NCI-H1048 (cell line): ENCODE measurements at places on chromosomes 12 and 14.

DNA sequence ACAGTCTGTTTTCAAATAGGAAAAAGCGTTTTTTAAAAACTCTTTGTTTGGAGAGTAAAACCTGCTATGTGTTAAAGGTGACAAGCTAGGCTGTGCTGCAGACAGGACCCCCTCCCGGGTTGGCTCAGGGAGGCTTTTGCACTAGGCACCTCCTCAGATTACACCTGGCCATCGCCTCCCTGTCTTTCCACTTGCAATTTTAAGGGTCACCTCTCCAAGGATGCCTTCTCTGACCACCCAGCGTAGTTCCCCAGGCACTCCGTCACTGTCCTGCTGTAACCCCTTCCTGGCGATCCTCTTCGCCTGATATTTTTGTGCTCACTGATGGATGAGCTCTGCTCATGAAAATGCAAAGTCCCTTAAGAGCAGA lies 80.7 kb downstream of the NTF3 start:
- DNase-seq, result no peak

DNA sequence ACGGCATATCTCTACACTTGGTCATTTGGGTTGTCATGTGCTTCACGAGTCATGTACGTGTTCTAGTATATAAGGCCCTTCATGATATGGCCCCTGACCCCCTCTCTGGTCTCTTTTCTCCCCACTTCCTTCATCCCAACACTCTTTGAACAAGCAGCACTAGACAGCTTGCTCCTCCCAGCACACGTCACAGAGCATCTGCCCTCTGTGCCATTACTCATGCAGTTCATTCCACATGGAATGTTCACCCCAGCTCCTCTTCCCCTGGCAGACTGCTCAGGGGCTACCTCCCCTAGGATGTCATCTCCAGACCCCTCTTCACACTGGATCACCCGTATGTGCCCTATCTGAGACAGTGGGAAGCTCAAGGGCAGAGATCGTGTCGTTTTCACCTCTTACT lies 14.1 kb upstream of the LRP1-AS start:
- no peak for DNase-seq

- DNase-seq, result no peak
Measured at GRCh38 chr12:74980510-74980909, 229.1 kb downstream of the KCNC2 start.

DNA sequence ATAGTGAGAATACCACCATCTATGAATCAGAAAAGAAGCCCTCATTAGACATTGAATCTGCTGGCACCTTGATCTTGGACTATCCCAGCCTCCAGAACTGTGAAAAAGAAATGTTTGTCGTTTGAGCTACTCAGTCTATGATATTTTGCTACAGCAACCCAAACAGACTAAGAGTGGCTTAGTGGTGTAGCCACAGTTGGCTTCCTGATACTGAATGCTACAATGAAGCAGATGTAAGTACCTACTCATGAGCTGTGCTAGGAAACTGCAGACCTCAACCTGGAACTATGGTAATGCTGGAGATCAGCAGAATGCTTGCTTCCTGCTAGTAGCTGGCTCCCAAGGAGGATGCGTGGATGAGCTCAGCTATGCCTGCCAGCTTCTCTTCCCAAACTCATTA lies 268.6 kb upstream of the CRY1 start:
- no peak for DNase-seq

DNA sequence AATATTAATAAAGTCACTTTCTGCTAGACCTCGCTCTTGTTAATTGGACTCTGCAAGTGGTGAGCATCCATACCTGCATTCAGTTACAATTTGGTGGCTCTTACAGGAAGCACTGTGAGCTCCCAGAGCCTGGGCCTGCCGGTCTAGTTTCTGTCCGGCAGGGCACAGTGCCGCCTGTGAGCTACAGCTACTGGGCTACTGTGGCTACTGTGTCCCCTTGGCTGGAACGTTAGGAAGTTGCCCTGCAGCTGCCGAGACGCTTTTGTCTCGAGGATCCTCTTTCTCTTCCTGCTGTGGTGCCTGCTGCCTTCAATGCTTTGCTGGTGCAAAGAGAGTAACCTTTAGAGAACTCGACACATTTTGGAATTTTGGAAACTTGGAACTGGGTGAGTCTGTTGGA lies 44.6 kb upstream of the PTGDR start:
- no peak for DNase-seq

GRCh38 chr12:4223273-4223845 lies 50.2 kb upstream of the CCND2 start:
- DNase-seq, result no peak

- no peak for DNase-seq
Measured at GRCh38 chr12:53551889-53552291, 44.6 kb upstream of the NPFF start.

DNA sequence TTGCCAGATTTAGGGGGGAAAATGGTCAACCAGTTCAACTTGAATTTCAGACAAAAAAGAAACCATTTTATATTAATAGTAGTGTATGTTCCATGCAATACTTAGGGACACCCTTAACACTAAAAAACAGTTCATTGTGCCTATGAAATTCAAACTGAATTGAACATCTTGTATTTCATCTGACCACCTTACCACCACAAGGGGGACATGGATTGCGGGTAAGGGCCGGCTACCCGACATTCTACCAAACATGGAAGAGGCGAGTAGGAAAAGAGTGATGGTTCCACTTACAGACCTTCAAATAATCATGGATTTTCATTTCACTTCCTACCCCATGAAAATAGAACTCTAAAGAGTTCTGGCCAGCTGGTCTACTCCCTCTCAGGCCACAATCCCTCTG lies 10.3 kb upstream of the STK38L start:
- DNase-seq, result no peak

GRCh38 chr14:104041430-104042104 lies 43.9 kb upstream of the ASPG start:
- DNase-seq, result no peak

GRCh38 chr14:102663440-102663839 lies 71.0 kb downstream of the RCOR1 start:
- no peak for DNase-seq

GRCh38 chr14:24606297-24606696 lies 3.2 kb downstream of the GZMH start:
- no peak for DNase-seq

- DNase-seq, result no peak
Measured at GRCh38 chr12:108542320-108542719, 18.7 kb downstream of the SART3 start.

DNA sequence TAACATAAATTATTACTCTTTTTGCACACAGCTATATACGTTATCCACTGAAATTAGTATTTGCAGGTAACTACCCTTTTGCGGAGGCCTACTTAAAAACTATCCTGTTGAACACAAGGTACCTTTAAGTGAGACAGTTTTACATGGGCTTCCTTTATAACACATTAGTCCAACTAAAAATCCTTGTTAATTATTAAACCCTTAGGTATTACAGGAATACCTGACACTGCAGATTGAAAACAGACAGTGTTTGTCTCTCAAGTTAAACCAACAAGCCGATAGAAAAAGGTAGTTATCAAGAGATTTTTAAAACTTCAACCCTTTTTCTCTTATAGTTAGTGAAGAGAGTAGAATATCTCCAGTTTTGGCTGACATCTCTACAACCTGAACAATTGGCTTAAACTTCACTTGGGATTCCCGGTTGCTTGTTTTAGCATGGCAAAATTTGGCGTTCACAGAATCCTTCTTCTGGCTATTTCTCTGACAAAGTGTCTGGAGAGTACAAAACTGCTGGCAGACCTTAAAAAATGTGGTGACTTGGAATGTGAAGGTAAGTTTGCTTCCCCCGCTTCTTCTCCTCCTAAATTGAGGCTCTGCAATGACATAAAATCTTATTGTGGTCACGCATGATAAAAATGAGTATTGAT lies at the start of gene MIA2:
Gene MIA2, plus strand, starts transcription at position 236 of the 647 bp plus-strand sequence. Its CDS starts 200 bp downstream, at position 436.
- no peak for DNase-seq

DNA sequence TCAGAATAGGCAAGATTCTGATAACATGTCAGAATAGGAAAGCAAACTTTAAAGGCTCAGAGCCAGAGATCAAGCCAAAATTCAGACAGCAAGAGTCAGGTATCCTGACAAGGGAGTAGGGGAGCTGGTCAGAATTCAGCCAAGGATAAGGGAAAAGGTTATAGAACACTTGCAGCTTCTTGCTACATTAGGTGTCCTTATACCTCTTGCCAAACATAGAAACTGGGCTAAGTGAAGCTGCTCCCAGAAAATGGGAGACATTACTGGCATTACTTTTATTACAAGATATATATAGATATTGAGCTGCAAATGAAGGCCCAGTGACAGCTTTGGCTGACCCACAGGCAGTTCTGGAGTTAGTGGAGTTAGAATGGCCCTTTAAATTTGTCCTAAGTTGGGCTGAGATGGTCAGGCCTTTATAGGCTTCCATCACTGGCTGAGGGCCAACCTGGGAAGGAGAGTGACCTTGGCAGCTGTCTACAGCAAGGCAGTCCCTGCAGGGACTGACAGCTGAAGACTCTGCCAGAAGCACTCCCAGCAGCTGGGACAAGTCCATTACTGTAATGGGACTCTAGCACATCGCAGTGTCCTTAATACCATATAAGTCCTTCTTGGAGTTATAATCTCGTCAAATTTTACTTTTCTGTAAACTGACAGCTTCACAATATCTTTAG lies 83.0 kb downstream of the LRRC9 start:
- DNase-seq, result no peak

DNA sequence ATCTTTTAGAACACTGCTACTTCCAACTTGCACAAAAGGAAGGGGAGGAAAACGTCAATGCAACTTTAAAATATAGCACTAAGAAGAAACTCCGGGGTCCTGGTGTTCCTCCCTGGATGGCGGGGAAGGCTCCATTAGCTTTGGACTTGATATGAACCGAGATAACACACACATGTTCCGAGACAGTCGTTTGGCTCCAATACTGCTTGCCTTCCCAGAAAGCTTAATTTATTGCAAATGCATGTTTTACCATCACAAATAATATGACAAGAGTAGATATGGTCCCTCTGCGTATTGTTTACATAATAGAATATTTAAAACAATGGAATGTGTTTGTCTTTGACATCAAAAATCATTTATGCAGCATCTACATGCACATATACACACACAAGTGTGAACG lies 87.6 kb upstream of the CLMN start:
- DNase-seq, result no peak

GRCh38 chr12:85476756-85477155 lies 196.7 kb downstream of the ALX1 start:
- DNase-seq, result no peak

GRCh38 chr12:117182866-117183265 lies 7.4 kb downstream of the FBXO21 start:
- DNase-seq, result no peak

DNA sequence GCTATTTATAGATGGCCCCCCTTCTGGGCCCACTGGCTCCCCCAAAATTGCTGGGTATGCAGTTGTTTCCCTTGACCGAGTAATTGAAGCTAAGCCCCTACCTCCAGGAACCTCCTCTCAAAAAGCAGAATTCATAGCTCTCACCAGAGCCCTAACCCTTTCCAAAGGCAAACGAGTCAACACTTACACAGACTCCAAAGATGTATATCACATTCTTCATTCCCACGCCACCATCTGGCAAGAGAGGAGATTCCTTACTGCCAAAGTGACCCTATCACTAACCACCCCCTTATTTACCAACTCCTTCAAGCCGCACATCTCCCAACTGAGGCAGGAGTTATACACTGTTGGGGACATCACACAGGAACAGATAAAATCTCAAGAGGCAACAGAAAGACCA lies 66.8 kb downstream of the MOK start:
- no peak for DNase-seq

- no peak for DNase-seq
Measured at GRCh38 chr12:108143144-108143543, 14.1 kb downstream of the WSCD2 start.

DNA sequence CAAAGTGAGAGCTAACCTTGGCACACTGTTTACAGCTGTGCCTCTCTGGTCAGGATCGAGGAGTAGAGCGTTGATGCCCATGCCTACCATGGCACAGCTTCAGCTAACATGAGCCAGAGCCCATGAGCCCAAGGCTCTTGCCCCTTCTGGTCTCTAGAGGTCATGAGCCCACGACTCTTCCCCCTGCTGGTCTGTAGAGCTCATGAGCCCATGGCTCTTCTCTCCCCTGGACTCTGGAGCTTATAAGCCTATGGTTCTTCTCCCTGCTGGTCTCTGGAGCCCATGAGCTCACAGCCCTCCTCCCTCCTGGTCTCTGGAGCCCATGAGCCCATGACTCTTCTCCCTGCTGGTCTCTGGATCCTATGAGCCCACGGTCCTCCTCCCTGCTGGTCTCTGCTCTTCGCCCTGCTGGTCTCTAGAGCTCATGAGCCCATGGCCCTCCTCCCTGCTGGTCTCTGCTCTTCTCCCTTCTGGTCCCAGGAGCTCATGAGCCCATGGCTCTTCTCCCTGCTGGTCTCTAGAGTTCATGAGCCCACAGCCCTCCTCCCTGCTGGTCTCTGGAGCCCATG lies 16.6 kb upstream of the CLMN start:
- no peak for DNase-seq

GRCh38 chr14:32985866-32986265 lies 47.2 kb downstream of the NPAS3 start:
- DNase-seq, result no peak

DNA sequence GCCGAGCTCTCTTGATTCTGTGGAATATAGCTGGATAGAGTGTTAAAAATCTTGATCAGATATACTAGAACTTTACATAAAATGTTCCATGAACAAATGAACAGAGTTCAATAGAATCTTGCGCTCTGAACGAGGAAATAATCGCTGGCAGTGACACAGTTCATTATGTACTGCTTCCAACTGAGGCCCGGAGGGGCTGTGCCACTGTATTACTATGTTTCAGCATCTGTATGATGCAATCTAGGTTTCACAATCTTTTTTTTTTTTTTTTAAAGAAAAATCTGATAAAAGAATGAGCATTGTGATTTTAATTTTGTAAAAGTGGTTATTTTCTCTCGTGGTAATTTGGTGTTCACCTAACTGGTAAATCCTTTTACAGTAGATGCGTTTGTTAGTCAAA lies 77.2 kb downstream of the FERMT2 start:
- peak; percentile 57 for DNase-seq

DNA sequence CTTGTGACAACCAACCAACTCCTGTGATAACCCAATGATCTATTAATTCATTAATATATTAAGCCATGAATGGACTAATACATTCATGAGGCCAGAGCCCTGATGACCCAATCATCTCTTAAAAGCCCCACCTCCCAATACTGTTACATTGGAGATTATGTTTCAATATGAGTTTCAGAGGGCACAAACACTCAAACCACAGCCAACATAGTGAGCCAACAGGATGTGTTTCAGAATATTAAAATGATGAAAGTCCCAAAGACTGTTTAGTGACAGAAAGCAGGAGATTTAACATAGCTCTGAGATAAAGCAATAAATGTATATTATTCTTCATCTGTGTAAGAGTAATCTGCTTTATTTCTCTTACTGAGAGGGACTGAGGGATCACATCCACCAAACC lies 71.7 kb downstream of the PTPRO start:
- DNase-seq, result no peak

DNA sequence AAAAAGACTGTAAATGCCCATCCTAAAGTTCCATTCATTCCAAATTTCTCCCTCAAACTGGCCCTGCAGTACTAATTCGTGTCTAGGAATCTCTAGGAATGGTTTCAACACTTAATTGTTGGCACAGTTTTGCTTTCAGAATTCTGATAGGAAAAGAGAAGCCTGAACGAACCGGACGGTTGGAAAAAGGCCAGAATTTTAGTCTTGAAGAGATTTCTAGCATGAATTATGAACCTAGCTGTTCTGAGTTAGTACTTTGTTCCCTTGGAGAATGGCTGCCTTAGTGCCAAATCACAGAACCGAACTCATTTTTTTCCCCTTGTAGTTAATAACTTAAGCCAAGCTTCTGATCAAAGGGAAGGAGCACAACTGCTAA lies 262.6 kb downstream of the ADAMTS20 start:
- DNase-seq, result no peak

- no peak for DNase-seq
Measured at GRCh38 chr14:81561084-81561775, 27.6 kb upstream of the SEL1L start.

- no peak for DNase-seq
Measured at GRCh38 chr12:109760031-109760929, 46.7 kb downstream of the FAM222A start.
